ENCODE measurements at places on chromosomes 6 and 20.

- DNase-seq = no peak
These were observed 98.7 kb downstream of the SHLD1 start for GRCh38 chr20:5848711-5849505.

DNA sequence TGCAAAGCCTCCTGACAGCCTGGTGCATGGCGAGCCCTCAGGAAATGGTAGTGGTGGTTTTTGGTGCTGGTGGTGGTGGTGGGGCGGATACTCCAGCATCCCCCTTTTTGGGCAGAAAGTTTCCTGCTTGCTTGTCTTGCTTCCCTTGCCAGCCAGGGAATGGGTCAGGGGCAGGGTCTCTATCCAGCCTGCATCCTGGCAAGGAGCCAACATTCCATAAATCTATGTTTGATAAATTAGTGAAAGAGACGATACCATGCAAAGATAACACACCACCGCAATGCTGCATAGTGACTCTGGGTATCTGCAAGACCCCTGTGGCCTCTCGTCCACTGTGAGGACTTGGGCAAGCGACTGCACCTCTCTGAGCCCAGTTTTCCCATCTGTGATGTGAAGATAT, 246.2 kb downstream of the LRFN2 start:
- DNase-seq = no peak

DNA sequence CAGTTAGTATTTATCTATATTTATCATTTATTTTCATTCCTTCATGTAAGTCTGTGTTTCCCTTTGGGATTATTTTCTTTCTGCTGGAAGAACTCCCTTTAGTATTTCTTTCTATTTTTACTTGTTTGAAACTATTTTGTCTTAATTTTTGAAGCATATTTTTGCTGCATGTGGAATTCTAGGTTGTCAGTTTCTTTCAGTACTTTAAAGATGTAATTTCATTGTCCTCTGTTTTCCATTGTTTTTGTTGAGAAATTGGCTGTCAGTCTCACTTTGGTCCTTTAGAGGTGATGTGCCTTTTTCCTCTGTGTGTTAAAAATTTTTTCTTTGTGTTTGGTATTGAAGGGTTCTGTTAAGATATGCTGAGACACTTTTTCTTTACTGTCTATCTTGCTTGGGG, 17.1 kb downstream of the RNF182 start:
- no peak for DNase-seq

GRCh38 chr6:7976485-7977056, 66.0 kb upstream of the TXNDC5 start:
- DNase-seq = no peak
